ENCODE measurements at places on chromosomes 4 and X.

- DNase-seq, result no peak
These were observed 9.6 kb downstream of the BMP15 start for GRCh38 chrX:50920132-50920531.

DNA sequence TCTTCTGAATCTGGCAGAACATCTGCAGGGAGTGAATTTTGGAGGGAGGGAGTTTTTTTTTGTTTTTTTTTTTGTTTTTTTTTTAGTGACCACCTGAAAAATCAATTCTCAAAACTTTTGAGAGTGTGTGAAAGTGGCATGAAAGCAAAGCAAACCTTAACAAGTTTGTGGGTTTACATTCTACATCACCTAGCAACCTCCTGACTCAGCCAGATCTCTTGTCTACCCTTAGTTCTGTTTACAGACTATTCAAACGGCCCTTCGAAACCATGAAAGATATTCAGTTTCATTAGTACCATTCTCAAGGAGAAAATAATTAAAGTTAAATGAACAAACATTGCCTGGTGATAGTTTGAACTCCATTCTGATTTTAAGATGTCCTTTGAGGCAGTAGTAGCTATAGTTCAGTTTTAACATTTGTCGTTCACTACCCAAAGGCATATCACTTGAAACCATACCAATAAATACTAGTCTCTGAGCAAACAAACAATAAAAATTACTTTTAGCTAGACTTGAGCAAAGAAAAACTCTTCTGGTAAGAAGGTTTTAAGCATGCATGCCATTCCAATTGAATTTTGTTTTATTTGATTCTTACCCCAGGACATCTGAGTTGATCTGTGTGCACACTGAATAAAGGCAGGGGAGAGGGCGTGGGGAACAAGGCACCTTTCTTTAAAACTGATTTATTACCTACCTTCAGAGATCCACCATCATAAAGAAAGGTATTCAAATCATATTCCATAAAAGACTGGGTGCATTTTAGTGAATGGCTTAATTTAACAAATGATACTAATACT is 137.7 kb downstream of the ARX start:
- DNase-seq, result no peak

GRCh38 chr4:163922302-163922701 is 427.8 kb downstream of the TMA16 start:
- no peak for DNase-seq

- no peak for DNase-seq
These were observed 54.3 kb downstream of the SLIT2 start for GRCh38 chr4:20305976-20306375.

DNA sequence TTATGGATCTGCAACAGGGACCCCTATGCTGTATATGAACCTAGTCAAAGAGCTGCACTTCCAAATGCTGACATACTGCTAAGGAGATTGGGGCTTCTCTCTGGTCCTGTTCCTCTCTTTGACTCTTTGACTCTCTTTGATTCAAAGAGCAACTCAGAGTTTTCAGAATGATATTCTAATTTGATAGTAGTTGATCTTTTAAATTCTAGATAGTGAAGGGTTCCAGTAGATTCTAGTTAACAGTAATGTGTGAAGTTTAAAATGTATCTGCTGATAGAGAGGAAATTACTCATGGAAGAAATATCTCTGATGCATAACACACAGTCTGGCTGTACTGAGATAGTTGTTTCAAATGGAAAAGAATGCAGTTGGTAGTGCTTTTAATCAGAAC is 239.1 kb downstream of the RASL11B start:
- no peak for DNase-seq

GRCh38 chr4:2178986-2179385 is 62.9 kb downstream of the HAUS3 start:
- no peak for DNase-seq

- no peak for DNase-seq
These were observed 22.8 kb upstream of the AP1S2 start for GRCh38 chrX:15877380-15877779.

DNA sequence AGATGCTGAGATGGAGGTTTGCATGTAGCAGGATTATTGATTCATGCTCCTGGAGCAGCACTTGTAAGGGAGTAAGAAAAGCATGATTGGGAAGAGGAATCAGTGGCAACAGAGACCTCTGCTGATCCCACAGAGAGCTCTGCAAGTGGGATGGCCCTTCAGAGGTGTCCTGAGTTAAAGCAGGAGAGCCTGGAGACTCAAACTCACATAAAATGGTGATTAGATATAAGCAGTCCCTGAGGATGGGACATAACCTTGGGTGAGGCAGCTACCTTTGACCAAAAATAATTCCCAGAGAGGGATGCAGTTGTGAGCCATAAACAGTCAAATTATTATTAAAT is 25.4 kb upstream of the BMPR1B start:
- DNase-seq, result no peak

DNA sequence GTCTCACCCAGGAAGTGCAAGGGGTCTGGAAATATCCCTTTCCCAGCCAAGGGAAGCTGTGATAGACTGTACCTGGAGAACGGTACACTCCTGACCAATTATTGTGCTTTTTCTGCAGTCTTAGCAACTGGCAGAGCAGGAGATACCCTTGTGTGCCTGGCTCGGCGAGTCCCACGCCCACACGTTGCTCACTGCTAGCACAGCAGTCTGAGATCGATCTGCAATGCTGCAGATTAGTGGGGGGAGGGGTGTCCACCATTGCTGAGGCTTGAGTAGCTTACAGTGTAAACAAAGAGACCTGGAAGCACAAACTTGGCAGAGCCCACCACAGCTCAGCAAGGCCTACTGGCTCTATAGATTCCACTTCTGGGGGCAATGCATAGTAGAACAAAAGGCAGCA is 138.5 kb downstream of the CHRDL1 start:
- no peak for DNase-seq

DNA sequence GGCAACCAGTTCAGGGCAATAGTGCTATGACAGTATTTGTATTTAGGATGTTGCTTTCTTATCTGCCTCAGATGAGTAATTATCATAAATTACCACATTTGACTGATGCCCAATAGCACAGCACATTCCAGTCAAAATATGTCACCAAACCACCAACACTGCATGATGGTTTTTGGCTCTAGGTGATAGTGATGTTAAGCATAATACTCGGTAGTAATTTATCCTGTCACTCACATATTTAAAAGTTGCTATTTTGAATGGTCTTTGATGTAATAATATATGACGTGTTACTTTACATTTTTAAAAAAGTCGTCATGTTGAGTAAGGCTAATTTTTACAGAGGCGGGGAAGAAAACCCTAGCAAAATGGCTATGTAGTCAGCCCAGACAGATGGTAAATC is 42.5 kb downstream of the UNC5C start:
- no peak for DNase-seq

DNA sequence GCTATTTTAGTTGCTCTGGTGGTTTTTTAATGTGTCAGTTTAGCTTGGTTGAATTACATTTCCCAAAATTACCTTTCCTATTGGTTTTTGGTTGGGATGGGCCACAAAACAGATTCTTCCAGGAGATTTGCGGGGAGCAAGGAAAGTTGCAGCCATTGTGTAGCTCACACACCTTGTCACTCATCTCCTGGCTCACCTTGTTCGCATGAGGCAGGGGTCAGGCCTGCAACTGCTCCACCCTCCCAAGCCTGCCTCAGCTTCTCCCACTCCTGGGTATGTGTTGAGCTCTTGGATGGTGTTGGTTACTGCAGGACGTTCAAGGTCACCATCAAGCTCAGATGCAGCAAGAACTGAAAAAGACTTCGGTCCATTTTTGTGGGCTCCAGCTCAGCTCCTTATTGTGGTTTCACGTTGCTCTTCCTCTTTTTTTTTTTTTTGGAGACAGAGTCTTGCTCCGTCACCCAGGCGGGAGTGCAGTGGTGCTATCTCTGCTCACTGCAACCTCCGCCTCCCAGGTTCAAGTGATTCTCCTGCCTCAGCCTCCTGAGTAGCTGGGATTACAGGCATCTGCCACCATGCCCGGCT is 95.6 kb upstream of the METTL14 start:
- DNase-seq, result no peak

GRCh38 chrX:13748486-13748885 is 13.9 kb downstream of the OFD1 start:
- DNase-seq, result no peak

DNA sequence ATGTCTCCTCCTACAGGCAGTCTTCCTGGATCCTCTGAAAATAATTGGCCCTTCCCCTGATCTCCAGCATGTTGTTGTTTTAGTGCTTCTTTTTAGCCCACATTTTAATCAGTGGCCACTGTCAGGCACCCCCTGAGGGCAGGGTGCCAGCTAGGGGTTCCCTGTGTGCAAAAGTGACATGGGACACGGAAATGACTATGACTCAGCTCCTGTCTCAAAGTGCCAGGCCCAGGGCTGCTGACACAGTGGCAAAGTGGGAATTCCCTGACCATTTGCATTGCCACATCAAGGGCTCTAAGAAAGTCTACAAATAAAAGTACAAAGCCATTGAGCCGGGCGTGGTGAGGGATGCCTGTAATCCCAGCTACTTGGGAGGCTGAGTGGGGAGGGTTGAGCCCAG is 24.8 kb downstream of the HMX1 start:
- DNase-seq, result no peak

DNA sequence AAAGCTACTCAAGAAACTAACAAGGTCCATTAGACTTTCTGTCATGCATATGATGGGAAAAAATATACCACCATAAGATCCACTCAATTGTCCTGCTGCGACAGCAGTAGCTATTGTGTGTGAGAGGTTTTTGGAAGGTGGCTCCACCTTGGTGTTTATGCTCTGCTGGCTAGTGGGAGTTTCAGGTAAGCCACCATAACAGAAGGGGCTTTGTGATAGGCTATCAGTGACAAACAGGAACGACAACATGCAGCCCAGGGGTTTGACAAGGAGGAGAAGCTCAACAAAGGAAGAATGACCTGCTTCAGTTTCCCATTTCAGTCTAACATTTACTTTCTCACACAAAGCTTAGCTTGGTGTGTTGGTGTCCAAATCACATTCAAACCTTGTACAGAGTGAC is 182.6 kb downstream of the ATOH1 start:
- no peak for DNase-seq

- no peak for DNase-seq
These were observed 222.7 kb downstream of the COL25A1 start for GRCh38 chr4:109079731-109080130.

- no peak for DNase-seq
These were observed 555 bp upstream of the ELMOD2 start for GRCh38 chr4:140523370-140523856.

DNA sequence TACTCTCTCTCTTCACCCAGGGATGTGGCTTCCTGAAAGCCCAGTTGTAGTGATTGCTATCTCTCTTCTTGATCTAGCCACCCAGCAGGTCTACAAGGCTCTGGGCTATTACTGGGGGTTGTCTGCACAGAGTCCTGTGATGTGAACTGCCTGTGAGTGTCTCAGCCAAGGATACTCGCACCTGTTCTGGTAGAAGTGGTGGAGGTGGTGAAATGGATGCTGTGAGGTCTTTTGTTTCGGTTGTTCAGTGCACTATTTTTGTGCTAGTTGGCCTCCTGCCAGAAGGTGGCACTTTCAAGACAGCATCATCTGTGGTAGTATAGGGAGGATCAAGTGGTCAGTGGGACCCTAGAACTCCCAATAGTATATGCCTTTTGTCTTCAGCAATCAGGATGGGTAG is 268.0 kb downstream of the GABRG1 start:
- no peak for DNase-seq

DNA sequence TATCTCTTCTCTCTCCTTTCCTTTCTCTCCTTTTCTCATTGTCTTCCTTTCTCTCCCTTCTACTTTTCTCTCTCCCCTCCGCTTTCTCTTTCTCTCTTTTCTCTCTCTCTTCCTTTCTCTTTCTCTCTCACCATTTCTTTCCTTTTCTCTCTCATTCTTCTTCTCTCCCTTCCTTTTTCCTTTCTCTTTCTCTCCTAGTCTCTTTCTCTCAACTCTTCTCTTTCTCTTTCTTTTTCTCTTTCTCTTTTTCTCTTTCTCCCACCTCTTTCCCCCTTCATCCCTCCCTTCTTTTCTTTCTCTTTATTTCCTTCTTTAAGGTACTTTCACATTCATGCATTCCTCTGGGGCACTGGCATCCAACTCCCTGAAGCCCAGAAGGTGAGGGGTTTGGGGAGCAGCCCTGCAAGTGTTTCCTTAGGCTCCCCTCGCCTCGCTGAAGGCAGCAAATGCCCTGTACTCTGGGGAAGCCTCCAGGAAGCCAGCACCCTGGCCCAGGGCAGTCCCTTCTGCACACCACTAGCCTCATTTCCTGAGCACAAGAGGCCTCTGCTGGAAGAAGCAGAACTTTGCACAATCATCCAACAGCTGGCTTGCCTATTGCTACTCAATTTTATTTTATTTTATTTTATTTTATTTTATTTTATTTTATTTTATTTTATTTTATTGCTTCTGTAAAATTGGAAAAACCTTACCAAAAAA is 124.2 kb downstream of the NFKB1 start:
- DNase-seq, result no peak

- no peak for DNase-seq
These were observed 42.6 kb downstream of the PLS3 start for GRCh38 chrX:115603534-115604074.

GRCh38 chr4:55793479-55793878 is 26.1 kb upstream of the EXOC1L start:
- no peak for DNase-seq

DNA sequence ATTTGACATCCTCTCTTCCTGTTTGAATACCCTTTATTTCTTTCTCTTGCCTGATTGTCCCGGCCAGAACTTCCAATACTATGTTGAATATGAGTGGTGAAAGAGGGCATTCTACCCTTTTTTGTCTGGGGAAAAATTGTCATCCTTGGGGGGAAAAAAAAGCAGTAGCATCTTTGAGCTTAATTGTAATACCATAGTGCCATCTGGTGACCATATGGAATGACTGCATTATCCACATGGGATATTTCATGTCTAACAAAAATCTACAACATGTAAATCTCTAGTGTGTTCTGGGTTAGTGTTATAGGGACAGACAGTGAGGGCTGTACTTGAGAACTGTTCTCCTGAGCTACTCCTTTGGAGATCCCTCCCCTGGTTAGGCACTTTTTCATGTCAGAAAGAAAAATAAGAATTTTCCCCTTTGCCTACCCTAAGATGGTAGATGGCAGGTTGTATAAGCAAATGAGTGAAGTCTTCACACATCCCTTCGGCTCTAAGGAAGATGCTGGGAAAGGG is 26.0 kb downstream of the CAPN6 start:
- no peak for DNase-seq

- no peak for DNase-seq
These were observed 70.4 kb upstream of the ANXA3 start for GRCh38 chr4:78481180-78481579.

- DNase-seq, result no peak
These were observed 15.3 kb downstream of the ADAMTS3 start for GRCh38 chr4:72553540-72554337.

GRCh38 chr4:159206427-159206871 is 103.6 kb downstream of the RAPGEF2 start:
- DNase-seq, result no peak

- no peak for DNase-seq
These were observed 102.1 kb downstream of the ANXA3 start for GRCh38 chr4:78653655-78654054.

DNA sequence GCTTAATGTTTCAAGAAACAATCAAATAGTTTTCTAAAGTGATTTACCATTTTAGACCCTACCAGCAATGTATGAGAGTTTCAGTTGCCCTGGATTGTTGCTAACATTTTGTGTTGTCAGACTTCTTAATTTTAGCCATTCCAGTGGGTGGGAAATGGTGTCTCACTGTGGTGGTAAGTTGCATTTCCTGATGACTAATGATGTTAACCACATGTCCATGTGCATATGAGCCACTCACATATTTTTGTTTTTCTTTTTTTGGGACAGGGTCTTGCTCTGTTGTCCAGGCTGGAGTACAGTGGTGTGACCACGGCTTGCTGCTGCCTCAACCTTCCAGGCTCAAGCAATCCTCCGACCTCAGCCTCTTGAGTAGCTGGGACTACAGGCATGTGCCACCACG is 48.3 kb downstream of the MED28 start:
- DNase-seq, result no peak

GRCh38 chrX:131073607-131074006 is 15.5 kb downstream of the ARHGAP36 start:
- no peak for DNase-seq

Measured in anterior cingulate cortex (tissue), 58 donors.